Activated CD4-positive, alpha-beta memory T cell treated with anti-CD3 and anti-CD28 coated beads for 36 hours (primary cell): ENCODE measurements at places on chromosomes 4 and X.
A peak's percentile ranks its signal among the peaks of the same experiment; 100 is the strongest.

GRCh38 chrX:68919707-68920106 is 90.9 kb downstream of the EFNB1 start:
- no peak for DNase-seq

- no peak for DNase-seq
These were observed 23.4 kb downstream of the SEPTIN6 start for GRCh38 chrX:119669424-119670037.

- DNase-seq, result no peak
These were observed 181.5 kb downstream of the ZIC3 start for GRCh38 chrX:137747244-137748043.

- peak; percentile 82 for DNase-seq
These were observed 32.5 kb upstream of the TLR2 start for GRCh38 chr4:153651587-153651986.

- no peak for DNase-seq
These were observed 194.8 kb upstream of the GPC4 start for GRCh38 chrX:133610056-133610455.

DNA sequence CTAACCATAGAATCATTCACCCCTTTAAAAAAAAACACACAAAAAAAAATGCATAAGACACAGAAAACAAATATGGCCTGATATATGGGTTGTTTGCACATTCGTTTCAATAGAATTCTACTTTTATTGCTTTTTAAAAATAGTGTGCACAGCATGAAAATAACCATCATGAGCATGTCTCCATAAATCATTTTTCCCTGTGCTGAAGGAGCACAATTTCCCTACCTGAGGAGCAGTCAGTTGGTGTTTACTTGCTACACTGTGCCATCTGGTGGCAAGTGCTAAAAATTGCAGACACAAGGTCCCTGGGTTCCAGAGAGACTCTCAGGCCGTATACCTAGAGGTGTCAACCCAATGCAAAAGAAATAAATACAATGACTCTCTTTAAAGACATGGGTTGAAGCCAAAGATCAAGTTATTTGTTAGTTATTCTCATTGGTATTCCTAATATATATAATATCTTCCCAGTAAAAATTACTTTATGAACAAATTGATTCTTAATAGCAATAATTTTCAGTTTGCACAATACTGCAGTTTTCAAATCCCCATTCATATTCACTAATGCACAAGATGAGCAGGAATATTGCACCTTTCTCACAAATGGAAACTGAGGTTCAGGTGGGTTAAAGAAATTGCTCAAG is 551.4 kb downstream of the IQCM start:
- DNase-seq, result peak; percentile 12

- no peak for DNase-seq
These were observed 68.3 kb downstream of the PALLD start for GRCh38 chr4:168565130-168565529.
